ENCODE measurements at places on chromosomes 4 and X.

DNA sequence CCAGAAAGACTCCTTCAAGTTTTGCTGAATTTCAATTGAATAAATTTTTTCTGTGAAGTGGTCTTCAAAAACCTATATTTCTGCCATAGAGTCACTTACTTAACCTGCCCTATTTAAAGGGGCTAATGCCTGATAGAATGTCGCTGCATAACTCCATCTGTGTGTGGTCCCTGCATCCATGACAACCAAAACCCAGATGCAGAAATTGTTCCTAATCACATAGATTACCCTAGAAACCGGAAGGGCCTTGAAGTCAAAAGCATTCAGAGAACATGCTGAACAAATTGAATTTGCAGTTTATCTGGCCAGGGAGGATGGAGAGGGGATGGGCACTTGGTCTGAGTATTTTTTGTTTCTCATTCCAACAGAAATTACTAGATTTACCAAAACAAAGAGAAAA lies 1.5 kb upstream of the PARM1 start:
- no peak for DNase-seq

DNA sequence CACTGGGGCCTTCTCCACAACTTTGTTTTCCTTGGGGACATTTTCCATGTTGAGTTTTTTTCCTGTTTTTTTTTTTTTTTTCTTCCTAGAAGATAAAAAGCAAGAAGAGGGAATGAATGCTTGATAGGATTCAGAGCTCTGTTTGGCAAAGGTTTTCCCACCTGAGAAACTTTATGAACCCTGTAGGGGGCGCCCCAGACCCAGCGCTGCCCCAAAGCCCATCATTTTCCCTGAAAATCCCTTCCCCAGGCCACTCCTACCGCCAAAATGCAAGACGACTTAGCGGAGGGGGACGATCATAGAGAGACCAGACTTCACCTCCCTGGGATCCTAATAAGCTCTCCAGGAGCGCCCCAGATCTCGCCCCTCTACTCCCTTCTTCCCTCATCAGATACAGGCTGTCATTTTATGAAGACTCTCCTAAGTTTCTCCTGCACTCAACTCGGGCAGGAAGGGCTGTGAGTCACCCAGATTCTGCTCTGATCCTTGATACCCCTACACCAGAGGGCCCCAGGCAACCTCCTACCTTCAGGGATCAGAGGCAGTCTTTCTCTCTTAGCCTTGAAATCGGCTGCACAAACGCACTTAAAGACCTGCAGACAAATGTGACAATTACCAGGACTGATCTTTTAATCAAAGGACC lies 1.4 kb downstream of the BEX5 start:
- DNase-seq, result no peak

DNA sequence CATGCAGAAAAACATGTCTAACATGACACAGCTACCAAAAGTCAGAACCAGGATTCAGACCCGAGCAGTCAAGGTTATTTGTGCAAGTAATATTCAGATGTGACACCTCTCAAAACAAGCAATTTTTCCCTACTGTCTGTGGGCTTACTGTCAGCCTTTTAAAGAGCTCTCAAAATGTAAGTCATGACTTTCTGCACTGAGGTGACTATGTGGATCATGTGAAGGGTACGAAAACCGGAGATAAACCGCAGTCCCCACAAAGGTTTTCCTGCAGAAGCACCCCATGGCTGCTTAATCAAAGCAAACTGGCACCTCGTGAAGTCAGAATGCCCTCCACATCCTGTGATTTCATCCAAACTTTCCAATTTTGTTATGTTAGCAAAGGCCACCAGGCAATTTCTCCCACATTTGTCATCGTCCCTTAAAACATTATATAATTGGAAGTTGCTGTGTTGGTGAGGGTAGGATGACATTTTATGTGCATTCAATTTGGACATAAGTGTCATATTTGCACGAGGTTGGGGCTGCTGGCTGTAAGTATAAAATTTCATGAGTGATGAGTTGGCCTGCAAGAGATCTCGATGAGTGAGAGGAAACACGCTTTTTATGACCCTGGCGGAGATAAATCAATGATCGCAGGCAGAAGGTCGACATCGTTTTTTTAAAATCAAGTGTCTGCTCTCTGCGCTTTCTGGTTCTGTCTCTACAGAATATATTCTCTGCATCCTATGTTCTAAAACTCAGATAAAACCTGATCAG lies 161.2 kb downstream of the STK32B start:
- no peak for DNase-seq

GRCh38 chr4:7533267-7533666 lies 98.5 kb upstream of the PSAPL1 start:
- DNase-seq, result no peak

DNA sequence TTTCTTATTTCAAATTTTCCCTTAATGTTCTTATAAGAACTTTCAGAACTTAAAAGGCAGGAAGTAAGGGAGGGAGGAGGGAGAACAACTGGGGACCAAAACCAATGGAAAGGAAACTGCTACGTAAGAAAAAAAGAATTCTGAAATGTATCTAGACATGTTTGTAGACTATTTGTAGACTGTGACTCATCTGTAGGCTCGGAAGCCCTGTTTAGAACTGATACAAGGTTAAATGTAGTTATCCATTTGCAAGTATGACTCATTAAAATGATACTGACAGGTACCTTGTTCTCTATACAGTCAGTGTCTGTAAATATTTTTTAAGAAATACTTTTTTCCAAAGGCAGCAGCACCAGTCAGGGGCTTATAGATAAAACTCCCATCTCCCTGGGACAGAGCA lies 202.0 kb downstream of the DHX15 start:
- DNase-seq, result peak; percentile 92

GRCh38 chr4:787561-787981 lies 38.4 kb downstream of the CPLX1 start:
- DNase-seq, result no peak

- DNase-seq, result no peak
Measured at GRCh38 chrX:644304-645281, 14.0 kb downstream of the SHOX start.

GRCh38 chr4:114875630-114876029 lies 237.8 kb downstream of the NDST4 start:
- DNase-seq, result no peak

- DNase-seq, result no peak
Measured at GRCh38 chrX:12865359-12865758, 1.5 kb upstream of the TLR7 start.

DNA sequence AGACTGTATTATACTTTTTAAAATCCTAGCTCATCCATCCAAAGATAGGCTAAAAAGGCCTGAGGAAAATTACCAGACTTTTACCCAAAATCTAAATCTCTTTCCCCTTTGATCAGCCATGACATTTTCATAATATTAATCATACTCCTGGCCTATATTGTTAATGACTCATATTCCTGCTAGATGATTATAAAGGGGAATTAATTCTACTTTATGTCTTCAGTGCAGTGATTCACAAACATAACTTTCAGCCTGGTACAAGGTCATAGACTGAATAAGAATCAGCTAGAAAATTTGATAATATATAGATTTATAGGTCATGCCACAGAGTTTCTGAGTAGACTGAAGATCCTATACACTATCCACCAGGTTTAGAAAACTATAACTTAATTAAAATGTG lies 1905.4 kb downstream of the C4orf33 start:
- DNase-seq, result no peak

- peak; percentile 79 for DNase-seq
Measured at GRCh38 chr4:153341575-153342090, 2.9 kb upstream of the MND1 start.

DNA sequence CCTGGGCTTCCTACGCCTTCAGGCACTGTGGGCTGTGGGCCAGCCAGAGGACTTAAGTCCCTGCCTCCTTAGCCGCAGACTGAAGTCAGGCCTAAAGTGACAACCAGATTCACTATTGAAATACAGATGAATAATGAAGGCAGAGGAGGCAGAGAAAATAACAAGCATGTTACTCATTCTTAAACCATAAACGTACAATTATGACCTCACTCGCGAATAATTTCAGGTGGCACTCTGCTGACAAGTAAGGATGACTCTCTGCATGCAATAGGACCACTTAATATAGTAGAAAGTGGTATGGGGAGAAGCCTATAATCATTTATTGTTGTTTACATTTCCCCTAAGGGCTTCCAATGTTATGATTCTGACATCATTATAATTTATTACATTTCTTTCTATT lies 409.2 kb upstream of the FGF13 start:
- DNase-seq, result peak; percentile 62

DNA sequence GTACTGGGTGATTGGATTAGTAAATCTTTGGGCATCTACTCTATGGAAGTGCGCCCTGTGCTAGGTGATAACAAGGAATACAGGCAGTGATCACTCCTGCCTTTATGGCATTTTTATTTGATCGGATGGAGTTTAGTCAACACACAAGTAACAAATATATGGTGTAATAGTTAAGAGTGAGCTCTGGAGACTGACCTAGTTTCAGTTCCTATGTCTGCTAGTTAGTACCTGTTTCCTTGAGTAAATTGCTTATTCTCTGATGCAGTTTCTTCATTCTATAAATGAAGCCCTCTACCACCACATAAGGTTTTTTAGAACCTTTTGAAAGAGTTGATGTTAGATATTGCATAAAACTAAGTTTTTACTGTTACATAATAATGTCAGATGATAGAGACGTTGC lies 134.6 kb downstream of the KDM6A start:
- DNase-seq, result no peak

DNA sequence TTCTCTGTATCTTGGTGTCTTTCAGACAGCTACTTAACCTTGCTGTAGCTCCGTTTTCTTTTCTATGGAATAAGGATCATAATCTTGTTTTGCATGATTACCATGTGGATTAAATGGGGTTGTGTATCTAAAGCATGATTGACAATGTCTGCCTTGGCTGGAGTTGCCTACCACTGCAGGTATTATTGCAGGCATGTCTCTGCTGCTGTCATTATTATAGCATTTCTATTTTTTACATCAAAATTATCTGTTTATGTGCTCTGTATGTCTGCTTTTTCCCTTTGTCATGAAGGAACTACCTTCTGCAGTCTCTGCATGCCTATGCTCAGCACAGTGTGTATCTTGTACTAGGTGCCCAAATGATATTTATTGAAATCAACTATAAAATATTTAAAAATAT lies 95.9 kb upstream of the TAPT1 start:
- no peak for DNase-seq

- DNase-seq, result no peak
Measured at GRCh38 chrX:103151799-103152198, 58.9 kb upstream of the NXF3 start.

DNA sequence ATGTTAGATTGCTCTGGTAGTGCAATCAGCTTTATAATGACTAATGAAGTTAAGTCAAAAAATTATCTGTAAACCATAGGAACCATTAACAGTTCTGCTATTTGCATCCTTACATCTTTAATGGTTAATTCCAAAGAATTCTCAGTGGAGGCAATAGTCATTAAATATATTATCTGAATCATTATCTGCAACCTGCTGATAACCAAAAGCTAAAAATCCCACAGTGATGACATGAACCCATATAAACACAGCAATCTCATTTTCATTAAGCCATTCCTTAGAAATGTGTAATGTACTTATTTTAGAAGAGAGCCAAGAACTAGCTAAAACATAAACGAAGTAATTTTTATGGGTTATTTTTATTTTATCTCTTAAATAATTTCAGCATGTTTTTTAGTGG lies 60.2 kb downstream of the MAGEB16 start:
- peak; percentile 11 for DNase-seq

DNA sequence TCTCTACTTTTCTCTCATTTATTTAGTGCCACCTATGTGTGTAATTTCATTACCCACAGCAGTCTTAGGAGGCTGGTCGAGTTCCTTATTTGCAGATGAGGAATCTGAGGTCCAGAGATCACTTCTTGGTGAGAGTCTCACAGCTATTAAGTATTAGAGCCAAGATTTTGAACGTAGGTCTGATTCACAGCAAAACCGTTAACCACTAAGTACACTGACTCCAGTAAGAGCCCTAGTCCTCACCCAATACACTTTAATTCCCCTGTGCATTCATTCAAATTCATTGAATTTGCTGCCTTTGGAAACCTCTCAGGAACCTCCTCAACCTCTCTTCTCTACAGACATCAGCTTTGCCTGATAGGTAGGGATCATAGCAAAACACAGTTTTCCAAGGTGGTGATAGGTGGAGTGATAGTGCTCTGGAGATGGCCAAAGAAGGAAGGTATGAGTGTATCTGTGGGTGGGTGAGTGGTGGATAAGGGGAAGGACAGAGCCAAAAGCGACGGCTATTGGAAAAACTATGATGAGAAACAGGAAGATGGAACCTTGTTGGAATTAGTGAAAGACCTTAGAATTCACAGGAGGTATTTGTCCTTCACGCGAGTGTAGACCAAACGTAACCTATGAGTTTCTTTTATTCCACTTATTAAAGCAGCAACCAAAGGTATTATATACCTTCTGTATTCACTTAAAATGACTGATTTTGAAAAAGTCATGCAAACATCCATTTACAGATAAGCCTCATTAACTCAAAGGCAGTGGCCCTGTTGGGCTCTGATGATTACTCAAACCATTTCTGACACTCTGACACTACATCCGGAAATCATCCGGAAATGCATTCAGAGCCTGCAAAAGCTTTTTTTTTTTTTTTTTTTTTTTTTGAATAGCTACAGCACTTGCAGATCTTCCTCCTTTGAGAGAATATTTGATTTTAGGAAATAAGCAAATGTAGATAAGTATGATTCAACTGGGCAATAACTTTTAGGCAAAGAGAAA lies 6.3 kb downstream of the FMR1 start:
- DNase-seq, result no peak

DNA sequence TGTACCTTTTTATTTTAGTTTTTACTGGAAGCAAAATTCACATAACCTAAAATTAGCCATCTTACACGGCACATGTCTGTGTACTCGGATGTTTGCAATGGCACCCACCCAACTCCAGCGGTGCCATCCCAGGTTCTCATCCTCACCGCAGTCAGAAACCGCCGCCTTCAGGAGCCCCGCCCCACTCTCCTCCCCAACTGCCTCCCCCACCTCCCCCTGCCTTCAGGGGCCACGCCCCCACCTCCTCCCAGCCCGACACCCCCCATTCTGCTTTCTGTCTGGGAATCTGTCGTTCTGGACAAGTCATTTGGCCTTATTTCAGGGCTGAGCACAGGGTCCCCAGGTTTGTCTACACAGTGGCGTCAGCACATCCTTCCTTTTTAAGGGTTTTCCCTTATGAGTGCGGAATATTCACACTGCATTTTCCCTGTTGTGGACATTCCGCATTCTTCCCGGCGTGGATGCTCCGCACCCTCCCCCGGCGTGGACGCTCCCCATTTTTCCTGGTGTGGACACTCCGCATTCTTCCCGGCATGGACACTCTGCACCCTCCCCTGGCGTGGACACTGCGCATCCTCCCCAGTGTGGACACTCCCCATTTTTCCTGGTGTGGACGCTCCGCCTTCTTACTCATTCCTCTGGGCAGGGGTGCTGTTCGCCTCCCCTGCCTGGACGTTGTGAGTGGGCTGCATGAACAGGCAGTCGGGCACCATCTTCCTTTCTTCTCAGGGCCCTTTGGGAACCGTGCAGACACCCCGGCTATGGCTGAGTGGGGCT lies 135.4 kb upstream of the NKX1-1 start:
- DNase-seq, result no peak

Measured in A172 (cell line).